ENCODE measurements at places on chromosomes 6 and 20.

GRCh38 chr6:160124605-160125004 lies 3.0 kb downstream of the SLC22A1 start:
- no peak for DNase-seq

DNA sequence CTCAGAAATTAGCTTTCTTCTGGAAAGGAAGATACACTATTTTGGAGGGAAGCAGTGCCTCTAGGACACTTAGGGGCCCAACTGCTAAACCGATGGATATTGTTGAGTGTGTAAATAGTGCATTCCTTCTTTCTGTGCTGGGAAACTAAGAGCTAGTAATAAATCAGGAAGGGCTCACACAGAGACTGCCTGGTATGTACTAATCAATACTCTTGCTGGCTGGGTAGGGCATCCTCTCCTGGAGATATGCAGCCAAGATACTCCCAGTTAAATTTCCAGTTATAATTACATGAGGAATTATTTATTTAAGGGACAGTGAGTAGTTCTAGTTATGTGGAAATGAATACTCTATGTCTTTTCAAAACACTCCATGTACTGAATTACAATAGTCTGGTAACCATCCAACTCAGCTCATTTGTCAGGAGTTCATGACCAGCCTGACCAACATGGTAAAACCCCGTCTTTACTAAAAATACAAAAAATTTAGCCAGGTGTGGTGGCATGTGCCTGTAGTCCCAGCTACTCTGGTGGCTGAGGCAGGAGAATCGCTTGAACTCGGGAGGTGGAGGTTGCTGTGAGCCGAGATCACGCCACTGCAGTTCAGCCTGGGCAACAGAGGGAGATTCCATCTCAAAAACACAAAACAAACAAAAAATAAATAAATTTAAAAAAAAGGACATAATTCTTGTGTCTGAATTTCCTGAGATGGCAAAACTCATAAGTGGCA lies 100.0 kb downstream of the OR2B2 start:
- no peak for DNase-seq

DNA sequence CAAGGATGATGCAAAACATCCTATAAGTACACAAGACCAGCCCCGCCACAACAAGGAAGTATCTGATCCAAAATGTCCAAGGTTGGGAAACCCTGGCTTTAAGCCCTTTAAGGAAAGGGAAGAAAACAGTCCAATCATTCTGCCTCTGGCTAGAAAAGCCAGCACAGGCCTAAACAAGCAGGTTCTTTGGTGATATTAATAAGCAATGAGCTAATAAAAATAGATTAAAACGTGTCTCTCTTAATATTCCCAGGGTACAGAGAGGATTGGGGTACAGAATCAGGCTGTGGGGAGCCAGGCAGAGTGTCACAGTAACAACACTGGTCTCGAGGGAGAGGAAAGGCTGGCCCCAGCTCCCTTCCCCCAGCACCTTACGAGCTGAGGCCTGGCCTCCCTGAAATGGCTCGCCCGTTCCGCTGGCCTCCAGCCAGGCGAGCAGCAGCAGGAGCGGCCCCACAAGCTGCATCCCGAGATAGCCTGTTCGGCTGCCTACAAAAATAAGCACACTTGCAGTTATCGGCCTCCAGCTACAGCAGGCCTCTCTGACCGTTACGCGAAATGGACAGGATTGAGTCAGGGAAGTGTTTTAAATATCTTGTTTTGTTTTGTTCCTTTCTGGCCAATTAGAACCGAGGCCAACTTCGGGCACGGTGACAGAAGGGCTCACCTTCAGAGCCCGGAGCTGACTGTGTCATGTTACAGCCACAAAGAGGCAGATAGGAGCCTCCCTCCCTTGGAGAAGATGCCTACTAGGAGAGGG lies 4.0 kb upstream of the ZMYND8 start:
- DNase-seq, result peak; percentile 85

DNA sequence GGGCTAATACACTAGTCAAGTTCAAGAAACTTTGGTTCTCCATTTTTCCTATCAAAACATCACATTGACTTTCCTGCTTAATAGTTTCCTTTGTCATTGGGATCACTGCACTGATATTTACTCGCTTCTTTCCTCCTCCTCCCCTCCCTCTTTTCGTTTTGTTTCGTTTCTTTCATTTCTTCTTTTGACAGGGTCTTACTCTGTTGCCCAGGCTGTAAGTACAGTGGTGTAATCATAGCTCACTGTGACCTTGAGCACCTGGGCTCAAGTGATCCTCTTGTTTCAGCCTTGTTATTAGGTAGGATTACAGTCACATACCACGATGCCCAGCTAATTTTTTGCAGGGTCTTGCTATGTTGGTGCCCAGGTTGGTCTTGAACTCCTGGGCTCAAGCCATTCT lies 12.3 kb downstream of the PAQR8 start:
- DNase-seq, result no peak

DNA sequence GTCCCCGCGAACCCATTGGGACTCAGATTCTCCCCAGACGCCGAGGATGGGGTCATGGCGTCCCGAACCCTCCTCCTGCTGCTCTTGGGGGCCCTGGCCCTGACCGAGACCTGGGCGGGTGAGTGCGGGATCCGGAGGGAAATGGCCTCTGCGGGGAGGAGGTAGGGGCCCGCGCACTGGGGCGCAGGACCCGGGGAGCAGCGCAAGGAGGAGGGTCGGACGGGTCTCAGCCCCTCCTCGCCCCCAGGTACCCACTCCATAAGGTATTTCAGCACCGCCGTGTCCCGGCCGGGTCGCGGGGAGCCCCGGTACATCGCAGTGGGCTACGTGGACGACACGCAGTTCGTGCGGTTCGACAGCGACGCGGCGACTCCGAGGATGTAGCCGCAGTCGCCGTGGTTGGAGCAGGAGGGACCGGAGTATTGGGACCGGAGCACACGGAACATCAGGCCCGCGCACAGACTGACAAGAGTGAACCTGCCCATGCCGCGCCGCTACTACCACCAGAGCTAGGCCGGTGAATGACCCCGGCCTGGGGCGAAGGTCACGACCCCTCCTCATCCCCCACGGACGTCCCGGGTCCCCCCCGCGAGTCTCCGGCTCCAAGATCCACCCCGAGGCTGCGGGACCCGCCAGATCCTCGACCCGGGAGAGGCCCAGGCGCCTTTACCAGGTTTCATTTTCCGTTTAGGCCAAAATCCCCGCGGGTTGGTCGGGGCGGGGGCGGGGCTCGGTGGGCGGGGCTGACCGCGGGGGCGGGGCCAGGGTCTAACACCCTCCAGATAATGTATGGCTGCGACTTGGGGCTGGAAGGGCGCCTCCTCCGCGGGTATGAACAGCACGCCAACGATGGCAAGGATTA lies 15.7 kb upstream of the HLA-A start:
- peak; percentile 86 for DNase-seq

- DNase-seq, result peak; percentile 83
Measured at GRCh38 chr6:164085091-164086075, 670.9 kb downstream of the QKI start.

DNA sequence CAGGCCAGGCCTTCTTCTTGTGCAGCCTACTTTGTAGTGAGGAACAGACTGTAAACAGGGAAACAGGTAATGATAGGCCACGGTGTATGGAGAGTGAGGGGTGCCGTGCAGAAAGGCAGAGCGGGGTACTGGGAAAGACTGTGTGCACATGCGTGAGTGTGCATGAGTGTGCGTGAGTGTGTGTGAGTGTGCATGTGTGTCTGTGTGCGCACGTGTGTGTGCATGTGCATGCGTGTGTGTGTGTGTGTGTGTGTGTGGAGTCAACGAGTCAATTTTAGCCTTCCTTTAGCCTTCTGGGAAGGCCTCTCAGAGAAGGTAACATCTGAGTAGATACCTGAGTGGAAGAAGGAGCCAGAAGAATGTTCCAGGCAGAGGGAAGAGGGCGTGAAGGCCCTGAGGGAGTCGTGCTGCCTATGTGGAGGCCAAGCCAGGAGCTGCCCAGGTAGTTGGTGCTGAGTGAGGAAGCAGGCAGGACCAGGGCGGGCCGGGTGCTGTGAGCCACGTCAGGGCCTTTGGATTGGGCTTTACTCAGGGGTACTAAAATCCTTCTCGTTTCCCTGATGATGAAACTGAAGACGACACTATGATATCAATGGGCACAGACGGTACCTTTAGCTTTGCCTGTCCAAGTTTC lies 6.3 kb downstream of the APCDD1L start:
- DNase-seq, result no peak

- no peak for DNase-seq
Measured at GRCh38 chr20:57459278-57459677, 65.7 kb downstream of the CTCFL start.

GRCh38 chr20:48211238-48211637 lies 426.0 kb upstream of the SULF2 start:
- no peak for DNase-seq

GRCh38 chr6:45709781-45710220 lies 305.9 kb downstream of the CLIC5 start:
- DNase-seq, result no peak

GRCh38 chr6:140208286-140208685 lies 833.8 kb upstream of the CITED2 start:
- DNase-seq, result no peak

All from left hindlimb (tissue), 1 donor.